RKO (cell line): ENCODE measurements at places on chromosomes 5 and 9.

GRCh38 chr5:138538943-138539627, 4.0 kb downstream of the ETF1 start:
- no peak for DNase-seq

DNA sequence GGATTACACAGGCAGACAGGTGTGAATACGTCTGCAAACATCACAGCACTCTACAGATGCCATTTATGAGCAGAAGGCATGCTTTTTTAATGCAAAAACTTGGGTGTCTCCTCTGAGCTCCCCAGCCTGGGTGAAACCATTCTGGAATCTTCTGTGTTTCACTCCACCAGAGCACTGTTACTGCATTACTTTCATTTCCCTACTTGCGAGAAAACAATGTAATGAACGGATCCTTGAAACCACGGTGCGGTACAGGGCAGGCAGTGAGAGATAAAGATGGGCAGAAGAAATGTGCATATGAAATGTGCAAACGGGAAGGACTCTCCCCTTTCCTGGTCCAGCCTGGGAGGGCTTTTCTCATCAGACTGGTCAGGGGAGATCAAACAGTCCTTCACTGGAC, 584.3 kb upstream of the KLF4 start:
- no peak for DNase-seq

DNA sequence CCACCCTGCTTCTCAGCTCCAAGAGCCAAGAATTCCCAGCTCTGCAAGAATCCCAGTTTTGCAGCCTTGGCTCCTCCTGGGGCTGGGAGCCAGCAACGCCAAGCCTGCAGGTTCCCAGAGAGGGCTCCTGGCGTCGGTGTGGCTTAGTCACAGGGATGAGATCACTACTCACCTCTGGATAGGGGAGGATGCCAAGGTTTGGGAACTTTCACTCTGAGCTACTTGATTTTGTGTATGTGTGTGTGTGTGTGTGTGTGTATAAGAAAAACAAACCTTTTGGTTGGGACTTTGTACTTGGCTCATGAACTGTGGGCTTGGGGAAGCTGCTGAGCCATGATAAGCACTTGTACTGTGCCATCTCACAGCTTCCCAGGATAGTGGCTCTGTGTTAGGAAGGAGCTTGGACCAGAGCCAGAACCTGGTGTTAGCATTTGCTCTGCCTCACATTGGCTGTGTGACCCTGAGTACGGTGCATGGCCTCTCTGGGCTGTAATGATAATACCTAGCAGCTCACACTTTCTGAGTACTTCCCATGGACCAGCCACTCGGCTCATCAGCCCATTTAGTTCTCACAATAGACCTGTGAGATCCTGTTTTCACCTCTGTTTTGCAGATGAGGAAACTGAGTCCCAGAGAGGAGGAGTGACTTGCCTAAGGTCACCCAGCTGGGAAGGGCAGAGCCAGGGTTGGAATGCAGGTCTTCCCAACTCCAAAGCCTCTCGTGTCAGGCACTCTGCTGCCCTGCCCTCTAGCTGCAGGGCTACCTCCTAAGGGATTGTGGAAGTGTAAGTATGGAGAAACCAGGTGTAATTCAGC, 41.4 kb upstream of the DAB2IP start:
- peak; percentile 35 for DNase-seq

DNA sequence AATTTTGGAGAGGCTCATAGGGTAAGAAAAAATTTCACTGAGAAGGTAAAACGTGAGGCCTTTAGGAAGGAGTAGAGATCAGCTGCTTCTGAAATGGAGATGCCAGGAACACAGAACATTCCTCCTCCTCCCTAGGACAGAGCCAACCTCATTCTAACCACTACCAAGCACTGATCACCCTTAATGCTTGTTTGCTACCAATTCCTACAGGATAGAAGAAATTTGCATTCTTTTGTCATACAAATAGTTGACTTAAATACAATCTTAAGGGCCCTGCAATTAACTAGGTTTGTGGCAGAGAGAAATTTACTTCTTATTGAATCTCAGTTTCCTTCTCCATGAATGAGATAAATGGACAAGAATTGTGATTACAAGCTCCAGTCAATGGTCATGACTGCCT, 780.2 kb upstream of the WWC1 start:
- no peak for DNase-seq
